ENCODE measurements at places on chromosomes 1 and 21.

- DNase-seq, result no peak
Observed at GRCh38 chr1:182952677-182953444, at the start of gene SHCBP1L. TSS of gene SHCBP1L (minus strand) at chr1:182953166. CDS start at chr1:182953133, 33 bp downstream.

GRCh38 chr1:157580179-157580827, 17.6 kb downstream of the FCRL4 start:
- DNase-seq, result no peak

DNA sequence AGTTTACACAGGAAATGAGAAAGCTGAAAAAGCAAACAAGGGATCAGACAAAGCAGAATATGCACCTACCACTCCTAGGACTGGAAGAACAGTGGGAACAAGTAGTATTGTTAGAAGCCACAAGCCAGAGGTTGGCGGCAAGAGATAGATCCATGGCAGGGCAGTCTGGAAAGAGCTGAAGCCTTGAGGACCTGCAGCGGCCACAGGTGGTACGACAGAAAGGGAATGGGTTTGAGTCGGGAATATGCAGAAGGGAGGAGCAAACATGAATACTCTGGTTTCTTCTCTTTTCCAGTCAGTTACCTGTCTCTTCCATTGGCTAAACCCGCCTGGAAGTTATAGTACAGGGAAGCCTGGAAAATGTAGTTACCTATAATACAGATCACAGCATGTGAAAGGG, 3.9 kb upstream of the PCNX2 start:
- DNase-seq, result no peak

- DNase-seq, result no peak
Observed at GRCh38 chr1:54619749-54620148, 3.6 kb downstream of the FAM151A start.

DNA sequence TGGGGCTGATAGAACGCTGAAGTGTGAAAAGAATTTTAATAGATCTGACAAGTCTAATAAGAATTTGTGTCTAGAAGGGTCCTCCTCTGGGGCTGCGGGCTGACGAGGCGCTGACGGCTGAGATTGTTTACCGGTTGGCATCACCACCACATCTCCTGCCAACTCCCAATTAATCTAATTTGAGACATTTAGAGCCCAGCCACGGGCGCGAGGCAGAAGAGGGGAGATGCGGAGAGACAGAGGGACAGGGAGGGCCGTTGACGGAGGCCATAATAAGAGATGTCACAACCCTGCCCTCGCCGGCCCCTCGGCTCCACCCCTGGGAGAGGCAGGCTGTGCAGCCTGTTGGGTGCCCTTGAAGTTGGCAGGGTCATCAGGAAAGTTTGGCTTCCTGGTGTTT, 109.3 kb downstream of the PAX7 start:
- DNase-seq, result no peak

DNA sequence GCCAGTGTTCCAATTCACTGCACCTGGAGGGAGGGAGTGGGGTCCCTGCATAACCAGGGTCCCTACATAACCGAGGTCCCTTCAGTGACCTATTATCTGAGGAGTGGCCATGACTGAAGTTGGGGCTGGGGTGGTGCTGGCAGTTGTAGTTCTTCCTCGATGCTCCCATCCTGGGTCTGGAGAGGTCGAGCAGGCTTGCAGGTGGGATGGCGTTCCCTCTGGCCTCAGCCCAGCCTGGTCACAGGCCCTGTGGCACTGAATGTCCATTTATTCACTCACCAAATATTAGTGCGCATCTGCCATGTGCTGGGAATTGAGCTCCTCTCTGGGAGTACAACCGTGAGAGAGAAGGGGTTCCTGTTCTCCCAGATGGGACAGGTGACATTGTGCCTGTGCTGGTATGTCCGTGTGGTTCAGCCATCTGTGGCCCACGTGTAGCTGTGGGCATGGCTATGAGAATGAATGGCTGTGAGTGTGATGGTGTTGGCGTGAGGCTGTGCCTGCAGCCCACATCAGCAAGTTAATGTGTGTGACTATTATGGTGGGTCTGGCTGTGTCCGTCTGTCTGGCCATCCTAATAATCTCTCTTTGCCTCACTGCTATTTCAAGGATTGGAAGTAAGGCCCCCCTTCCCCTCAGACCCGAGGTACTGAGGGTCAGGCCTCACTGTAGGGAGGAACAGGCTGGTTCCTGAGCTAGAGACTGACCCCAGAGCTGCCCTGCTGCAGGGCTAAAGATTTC, 3.9 kb upstream of the SLC6A9 start:
- no peak for DNase-seq

DNA sequence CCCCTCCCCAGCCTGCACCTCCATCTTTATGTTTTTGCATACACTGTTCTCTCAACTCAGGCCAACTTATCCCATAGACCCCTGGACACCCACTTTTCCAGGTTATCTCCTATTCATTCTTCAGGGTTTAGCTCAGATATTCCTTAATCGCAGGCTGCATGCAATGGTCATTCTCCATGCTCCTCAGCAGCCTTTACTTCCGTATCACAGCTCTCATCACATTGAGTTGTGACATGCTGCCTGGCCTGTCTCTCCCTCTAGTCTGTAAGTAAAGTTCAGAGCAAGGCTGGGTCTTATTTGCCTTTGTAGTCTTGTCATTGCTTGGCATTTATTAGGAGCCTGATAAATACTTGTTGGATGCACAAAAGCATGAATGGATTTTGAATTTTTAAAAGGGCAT, 6.9 kb downstream of the DNAJC6 start:
- DNase-seq, result no peak

DNA sequence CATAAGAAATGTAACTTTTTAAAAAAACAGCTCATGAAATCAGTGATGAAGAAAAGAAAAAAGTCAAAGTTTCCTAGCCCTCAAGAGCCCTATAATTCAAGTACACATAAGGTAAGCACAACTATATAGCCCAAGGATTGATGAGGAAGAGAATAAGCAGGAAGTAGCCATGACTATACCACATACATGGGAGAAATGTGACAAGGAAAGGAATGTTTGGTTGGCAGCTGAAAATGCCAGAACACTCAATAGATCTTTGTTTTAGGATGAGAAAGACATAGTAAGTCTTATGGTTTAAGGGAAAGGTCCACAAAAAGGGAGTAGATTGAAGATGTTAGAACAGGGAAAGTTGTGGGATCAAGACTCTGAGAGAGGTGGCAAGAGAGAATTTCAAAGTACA, 5.7 kb downstream of the DOCK7 start:
- no peak for DNase-seq

Data from activated naive CD8-positive, alpha-beta T cell treated with anti-CD3 and anti-CD28 coated beads, Interleukin-2, amount 50 U/mL, for 16 hours (primary cell).